Osteoblast (primary cell): ENCODE measurements at places on chromosomes 3 and 15. TPM values are rescaled to one million over a fixed set of nuclear protein-coding genes. Genes with fewer than 3 reads are reported as not detected.
A peak's percentile ranks its signal among the peaks of the same experiment; 100 is the strongest.

The KBTBD8 gene
- total RNA-seq: 1.1 and 3.8 TPM in 2 replicates

DNA sequence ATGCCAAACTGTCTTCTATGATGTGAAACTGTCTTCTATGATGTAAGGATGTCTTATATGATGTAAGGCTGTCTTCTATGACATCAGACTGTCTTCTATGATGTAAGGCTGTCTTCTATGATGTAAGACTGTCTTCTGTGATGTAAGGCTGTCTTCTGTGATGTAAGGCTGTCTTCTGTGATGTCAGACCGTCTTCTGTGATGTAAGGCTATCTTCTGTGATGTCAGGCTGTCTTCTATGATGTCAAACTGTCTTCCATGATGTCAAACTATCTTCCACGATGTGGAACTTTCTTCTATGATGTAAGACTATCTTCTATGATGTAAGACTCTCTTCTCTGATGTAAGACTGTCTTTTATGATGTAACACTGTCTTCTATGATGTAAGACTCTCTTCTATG lies 27.9 kb downstream of the MGLL start:
- H3K27ac ChIP-seq: no peak overlapping the region
- H3K4me1 ChIP-seq: peaks cover 33% of the 10 kb centered on the region
- no peaks in the 10 kb centered on the region for H3K27me3 ChIP-seq

DNA sequence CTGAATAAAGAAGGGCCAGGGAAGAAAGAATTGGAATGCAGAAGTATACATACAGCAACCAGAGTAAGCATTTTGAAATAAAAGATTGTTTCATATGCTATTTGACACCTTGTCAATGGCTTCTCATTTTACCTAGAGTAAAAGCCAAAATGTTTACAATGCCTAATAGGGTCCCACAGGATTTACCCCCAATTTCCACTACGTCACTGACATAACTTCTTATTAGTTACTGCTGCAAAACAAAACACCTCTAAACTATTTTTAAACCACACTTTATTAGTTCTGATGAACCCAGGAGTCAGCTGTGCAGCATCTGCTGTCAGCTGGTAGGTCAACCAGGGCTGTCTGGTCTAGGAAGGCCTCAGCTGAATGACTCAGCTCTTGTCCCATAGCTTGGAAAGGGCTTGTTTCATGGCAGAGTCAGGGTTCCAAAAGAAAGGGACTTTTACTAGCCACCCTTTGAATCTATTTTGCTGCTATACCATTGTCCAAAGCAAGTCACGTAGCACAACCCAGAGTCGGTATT lies 945.1 kb downstream of the EPHA3 start:
- H3K36me3 ChIP-seq: no peaks in the 10 kb centered on the region
- H3K4me3 ChIP-seq: no peak overlapping the region
- H3K27ac ChIP-seq: no peak overlapping the region
- H3K27me3 ChIP-seq: no peaks in the 10 kb centered on the region

The ATXN7 gene
- total RNA-seq: 14.4 and 17.0 TPM in 2 replicates

GRCh38 chr3:23612296-23612891 lies 193.4 kb upstream of the UBE2E1 start:
- H3K36me3 ChIP-seq: no peaks in the 10 kb centered on the region
- no peak for DNase-seq
- peak overlapping the region; percentile 46 for H3K4me3 ChIP-seq
- no peaks in the 10 kb centered on the region for H3K27me3 ChIP-seq
- H3K27ac ChIP-seq: peak overlapping the region; percentile 83

DNA sequence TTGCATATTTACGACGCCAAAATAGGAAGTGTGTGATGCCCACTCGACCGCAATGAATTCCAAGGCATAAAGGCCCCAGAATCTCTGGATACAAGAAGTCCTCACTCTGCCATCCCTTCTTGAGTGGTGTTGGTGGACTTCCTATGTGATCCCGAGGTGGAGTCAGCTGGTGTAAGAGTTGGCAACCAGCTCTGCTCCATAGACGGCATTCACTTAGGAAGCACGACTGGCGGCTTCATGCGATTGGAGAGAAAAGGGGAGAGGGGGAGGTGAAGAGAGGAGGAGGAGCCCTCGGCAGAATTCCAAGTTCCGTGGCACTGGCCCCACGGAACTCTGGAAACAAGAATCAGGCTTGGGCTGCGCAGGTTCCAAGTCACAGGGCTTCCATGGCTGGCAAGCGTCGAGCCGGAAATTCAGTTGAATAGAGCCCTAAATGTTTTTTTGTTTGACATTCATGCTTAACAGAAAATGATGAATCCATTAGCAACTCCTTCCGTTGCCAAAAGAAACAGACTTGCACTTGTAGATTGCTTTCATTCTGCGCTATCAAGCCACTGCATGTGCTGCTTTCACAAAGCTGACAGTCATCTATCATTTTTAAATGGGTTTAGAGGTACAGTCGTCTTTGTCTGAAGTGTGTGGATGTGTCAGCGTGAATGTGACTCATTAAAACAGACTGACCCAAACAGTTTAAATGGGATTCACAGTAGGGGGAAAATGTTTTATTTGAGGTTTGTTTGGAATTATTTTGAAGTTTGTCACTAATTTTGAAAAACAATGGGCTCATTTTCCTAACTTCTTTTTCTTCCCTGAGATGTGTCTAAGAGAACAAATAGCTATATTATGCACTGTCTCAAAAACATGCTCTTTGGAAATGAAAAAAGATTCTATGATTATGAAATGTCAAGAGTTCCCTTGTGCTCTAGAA lies 428.3 kb upstream of the ATP11B start:
- DNase-seq: no peak
- H3K27ac ChIP-seq: no peak overlapping the region
- H3K36me3 ChIP-seq: no peaks in the 10 kb centered on the region
- no peaks in the 10 kb centered on the region for H3K4me1 ChIP-seq
- no peak overlapping the region for H3K4me3 ChIP-seq

DNA sequence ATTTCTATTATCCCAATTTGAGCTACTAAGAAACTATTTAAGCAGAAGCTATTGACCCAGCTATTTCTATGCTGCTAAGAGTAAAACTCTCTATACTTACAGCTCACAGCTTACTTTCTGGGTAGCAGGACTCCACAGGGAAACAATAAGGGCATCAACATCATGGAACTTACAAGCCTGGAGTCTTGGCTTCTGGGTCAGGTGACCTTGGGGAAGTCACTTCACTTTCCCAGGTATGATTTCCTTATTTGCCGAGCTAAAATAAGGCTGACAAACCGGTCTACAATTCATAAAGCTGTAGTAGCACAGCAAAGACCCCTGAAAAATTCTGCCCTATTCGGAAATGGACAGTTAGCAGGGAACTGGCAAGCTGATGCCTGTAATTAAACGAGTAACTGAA lies 278.3 kb upstream of the NR2F2 start:
- no peak overlapping the region for H3K27ac ChIP-seq
- H3K27me3 ChIP-seq: no peaks in the 10 kb centered on the region
- DNase-seq: no peak
- no peaks in the 10 kb centered on the region for H3K36me3 ChIP-seq
- H3K4me1 ChIP-seq: peaks cover 2% of the 10 kb centered on the region

DNA sequence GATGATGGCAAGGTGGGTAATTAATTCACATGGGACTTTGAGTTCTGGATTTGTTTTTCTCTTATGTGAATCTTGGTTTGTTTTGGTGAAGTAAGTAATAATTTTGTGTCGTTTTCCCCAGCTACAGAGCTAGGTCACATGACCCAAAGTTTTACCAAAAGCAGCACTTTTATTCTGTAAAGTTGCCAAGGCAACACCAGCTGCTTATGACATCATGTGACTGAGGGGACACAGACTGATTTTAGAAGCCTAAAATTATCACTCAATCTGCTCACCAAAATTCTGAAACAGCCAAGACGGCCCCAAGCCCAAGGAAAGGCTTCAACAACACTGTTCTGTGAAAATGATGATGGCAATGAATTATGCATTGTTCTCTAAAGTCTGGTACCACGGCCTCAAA lies 63.9 kb downstream of the MEX3B start:
- H3K36me3 ChIP-seq: no peaks in the 10 kb centered on the region
- H3K27me3 ChIP-seq: no peaks in the 10 kb centered on the region
- H3K27ac ChIP-seq: no peak overlapping the region
- no peaks in the 10 kb centered on the region for H3K4me1 ChIP-seq
- DNase-seq: no peak
- H3K4me3 ChIP-seq: no peak overlapping the region

The ARGFX gene
- total RNA-seq: not detected in 2 replicates

GRCh38 chr3:196775938-196776337 lies 36.3 kb downstream of the PAK2 start:
- H3K36me3 ChIP-seq: peaks cover 8% of the 10 kb centered on the region
- peaks cover 33% of the 10 kb centered on the region for H3K4me1 ChIP-seq
- no peak overlapping the region for H3K4me3 ChIP-seq

DNA sequence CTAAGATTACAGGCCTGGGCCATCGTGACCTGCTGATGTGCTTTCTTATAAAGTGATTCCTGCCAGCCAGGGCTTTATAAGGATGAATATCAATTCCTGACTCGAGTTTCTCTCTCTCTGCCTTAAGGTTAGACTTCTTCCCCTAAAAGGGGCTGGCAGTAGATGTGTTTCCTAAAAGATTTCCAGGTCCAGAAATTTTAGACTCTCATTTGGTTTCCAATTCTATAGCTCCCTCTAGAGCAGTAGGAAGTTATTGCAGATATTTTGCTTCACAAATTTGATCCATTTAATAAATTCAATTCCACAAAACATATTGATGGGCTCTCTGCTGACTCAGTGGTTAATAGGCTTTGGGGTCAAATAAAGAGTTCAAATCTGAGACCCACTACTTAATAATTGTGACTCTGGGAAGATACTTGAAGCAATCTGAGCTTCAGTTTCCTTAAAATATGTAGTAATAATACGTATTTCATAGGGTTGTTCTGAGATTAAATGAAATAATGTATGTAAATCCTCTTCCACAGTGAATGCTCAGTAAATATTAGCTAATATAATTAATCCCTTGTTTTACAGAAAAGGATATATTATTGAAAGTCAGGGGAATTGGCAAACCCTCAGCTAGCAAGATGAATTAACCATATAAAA lies 2.1 kb downstream of the TRIM69 start:
- no peak overlapping the region for H3K27ac ChIP-seq
- no peaks in the 10 kb centered on the region for H3K36me3 ChIP-seq
- no peak for DNase-seq

The CYP8B1 gene
- not detected in 2 replicates for total RNA-seq

The SH2D7 gene
- total RNA-seq: not detected in 2 replicates

The ARPC4 gene
- total RNA-seq: 203 and 222 TPM in 2 replicates

GRCh38 chr15:72313448-72313840 lies 6.5 kb downstream of the CELF6 start:
- H3K27me3 ChIP-seq: peaks cover 4% of the 10 kb centered on the region
- no peak for DNase-seq
- H3K4me3 ChIP-seq: no peak overlapping the region
- no peak overlapping the region for H3K27ac ChIP-seq
- no peaks in the 10 kb centered on the region for H3K36me3 ChIP-seq

DNA sequence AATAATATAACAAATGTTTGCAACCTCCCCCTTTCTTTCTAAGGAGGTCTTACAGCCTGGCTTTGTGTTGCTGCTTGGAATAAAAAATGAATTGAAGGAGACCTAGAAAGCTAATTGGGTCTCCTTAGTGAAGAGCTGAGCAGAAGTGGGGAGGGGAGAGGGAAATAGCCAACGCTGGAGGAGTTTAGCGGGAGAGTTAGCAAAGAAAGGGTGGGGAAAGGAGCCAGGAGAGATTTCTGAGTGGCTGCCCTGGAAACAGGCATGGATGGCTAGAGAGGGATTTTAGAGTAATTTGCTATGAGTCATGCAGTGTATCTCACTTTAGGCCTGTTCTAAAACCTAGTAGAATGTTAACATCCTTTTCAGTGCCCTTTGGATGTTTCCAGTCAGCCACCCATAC lies 45.2 kb upstream of the PFN2 start:
- no peaks in the 10 kb centered on the region for H3K36me3 ChIP-seq
- H3K27ac ChIP-seq: no peak overlapping the region
- H3K4me3 ChIP-seq: no peak overlapping the region
- H3K27me3 ChIP-seq: no peaks in the 10 kb centered on the region
- H3K4me1 ChIP-seq: peaks cover 9% of the 10 kb centered on the region

DNA sequence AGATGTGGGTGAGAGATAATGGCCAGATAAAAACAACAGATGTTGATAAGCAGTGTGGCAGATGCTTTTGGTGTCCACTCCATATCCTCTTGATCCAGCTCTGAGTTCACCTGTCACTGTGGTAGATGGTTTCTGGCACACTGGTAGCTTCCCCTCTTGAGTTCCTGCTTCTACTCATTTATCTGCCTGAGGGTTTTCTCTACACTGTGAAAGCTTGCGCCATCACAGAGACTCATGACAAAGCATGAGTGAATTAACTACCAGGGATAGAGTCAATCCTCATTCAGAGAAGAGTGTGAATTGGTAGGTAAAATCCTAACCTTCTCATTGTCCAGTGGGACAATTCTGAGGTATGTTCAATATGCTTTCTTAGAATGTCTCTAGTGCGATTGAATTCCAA lies 50.0 kb upstream of the ARHGEF26 start:
- no peak overlapping the region for H3K4me3 ChIP-seq
- DNase-seq: no peak
- H3K27ac ChIP-seq: no peak overlapping the region
- no peaks in the 10 kb centered on the region for H3K4me1 ChIP-seq
- H3K27me3 ChIP-seq: no peaks in the 10 kb centered on the region

DNA sequence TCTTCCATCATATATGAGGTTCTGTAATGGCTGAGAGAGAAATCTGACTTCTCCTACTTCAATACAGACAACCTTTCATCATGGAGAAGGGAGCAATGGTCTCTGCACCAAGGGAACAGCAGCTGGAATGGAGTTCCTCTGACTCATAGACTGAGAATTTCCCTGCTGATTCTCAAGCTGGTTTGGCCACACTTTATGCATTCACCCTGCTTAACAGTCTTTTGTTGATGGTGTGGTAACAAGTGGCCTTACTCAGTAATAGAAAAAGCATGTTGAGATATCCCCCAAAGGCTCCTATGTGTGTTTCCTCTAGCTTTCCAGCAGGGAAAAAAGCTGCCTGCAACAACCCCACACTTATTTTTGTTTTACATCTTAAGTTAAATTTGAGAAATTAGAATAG lies 138.1 kb downstream of the GREM1 start:
- no peaks in the 10 kb centered on the region for H3K36me3 ChIP-seq
- peak; percentile 78 for DNase-seq
- no peaks in the 10 kb centered on the region for H3K27me3 ChIP-seq
- peaks cover 44% of the 10 kb centered on the region for H3K4me1 ChIP-seq

GRCh38 chr15:81189583-81190283 lies 6.9 kb upstream of the IL16 start:
- peak overlapping the region; percentile 8 for H3K4me3 ChIP-seq
- DNase-seq: peak; percentile 87
- no peaks in the 10 kb centered on the region for H3K36me3 ChIP-seq
- H3K4me1 ChIP-seq: peaks cover 18% of the 10 kb centered on the region
- peak overlapping the region; percentile 79 for H3K27ac ChIP-seq

- no peak for DNase-seq
- H3K36me3 ChIP-seq: no peaks in the 10 kb centered on the region
- no peak overlapping the region for H3K4me3 ChIP-seq
- H3K4me1 ChIP-seq: peaks cover 19% of the 10 kb centered on the region
- H3K27ac ChIP-seq: peak overlapping the region; percentile 80
- H3K27me3 ChIP-seq: no peaks in the 10 kb centered on the region
Observed at GRCh38 chr15:36831904-36832287, 252.5 kb downstream of the CDIN1 start.
